Activated T-cell treated with anti-CD3 and anti-CD28 coated beads, Interleukin-2, amount 50 U/mL, for 4 hours (primary cell): ENCODE measurements at places on chromosomes 2 and 18. TPM values are rescaled to one million over a fixed set of nuclear protein-coding genes. Genes with fewer than 3 reads are reported as not detected.
A peak's percentile ranks its signal among the peaks of the same experiment; 100 is the strongest.

DNA sequence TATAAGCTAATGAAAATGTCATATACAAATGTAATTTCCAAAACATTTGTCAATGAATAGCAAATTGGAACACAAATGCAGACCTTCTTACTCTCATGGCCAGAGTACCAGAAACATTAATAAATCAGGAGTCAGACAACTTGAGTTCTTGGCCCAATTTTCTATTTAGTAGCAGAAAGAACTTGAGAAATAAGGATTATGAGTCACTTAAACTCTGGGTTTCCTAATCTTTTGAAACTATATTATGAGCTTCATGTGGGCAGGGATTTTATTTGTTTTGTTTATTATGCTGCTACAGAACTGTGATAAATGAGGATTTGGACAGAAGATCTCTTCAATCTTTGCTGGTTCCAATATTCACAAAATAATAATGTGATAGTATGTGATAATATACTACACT is 686.7 kb downstream of the NR4A2 start:
- DNase-seq = no peak

DNA sequence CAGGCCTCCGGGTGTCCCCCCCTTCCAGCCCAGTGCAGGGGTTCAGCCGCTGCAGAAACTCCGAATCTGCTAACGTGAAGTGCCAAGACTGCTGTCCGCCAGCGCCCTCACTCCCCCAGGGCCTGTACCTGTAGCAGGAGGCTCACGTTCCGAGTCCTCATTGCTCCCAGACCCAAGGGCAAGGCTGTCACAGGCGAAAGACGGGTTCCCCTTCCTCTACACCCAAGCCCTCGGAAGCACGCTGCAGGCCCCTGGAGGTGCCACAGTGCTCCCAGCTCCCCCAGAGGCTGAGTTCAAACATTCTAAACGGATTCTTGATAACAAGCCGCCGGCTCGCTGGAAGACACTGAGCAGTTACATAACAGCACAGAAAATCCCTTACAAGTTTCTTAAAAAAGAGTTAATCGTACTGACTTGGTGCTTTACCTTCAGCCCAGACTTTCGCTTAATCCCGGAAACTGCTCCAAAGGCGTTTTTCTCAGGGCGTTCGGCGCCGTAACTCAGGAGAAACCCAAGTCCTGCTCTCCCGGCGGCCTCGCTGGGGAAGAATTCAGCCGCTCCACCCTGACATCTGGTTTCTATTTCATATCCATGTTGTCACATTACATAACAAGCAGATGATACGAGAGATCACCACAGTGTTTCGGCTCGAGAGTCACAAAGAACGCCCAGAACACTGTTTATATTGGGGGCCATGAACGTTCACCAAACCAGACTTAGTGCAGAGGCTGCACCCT is 92.0 kb downstream of the HDAC4 start:
- DNase-seq = no peak

- no peak for DNase-seq
Observed at GRCh38 chr2:170073288-170073687, 104.7 kb upstream of the MYO3B start.

- DNase-seq = no peak
Observed at GRCh38 chr2:118492335-118492734, 355.1 kb downstream of the EN1 start.

GRCh38 chr2:163751696-163752095 is 15.9 kb upstream of the FIGN start:
- DNase-seq = no peak

GRCh38 chr2:228247335-228247734 is 65.8 kb upstream of the SPHKAP start:
- no peak for DNase-seq

DNA sequence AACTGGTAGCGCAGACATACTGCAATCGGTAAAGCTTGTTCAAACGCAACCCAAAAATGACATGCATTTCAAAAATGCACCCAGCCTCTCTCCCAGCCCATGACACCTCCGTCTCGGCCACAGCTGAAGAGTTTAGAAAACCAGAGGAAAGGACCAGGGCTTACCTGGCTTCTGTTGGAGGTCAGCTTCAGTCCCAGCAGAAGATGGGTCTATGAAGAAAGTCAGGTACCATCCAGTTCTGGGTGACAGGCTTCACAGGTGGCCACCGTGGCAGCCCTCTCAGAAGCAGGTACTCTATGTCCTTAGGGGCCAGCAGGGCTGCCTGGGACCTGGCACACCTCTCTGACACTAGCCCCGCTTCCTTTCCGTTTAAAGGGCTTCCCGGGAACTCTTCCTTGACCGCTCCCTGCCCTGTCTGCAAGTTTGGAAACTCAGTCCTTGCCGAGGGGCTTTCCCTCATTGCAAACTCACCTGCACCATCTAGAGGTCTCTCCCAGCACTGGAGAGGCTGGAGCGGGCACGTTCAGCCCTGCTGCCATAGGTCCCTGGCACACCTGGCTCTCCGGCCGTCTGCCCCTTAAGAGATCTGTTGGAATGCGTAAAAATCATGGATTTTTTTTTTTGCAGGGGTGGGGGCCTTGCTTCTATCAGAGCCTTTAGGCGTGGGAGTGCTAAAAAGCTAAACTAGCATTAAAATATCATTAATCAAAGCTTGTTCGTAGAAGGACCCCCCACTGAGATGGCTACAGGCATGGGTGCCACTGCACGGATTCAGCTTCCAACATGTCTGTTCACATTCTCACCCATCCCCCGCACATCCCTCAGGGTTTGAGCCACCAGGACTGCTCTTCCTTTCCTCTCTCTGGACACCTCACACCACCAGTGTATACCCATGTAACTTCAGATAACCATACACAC is at the start of gene EDAR:
EDAR (minus strand) TSS at position 425 of the 918 bp plus-strand sequence. CDS start 58,206 bp downstream, outside the sequence.
- DNase-seq = peak; percentile 43

DNA sequence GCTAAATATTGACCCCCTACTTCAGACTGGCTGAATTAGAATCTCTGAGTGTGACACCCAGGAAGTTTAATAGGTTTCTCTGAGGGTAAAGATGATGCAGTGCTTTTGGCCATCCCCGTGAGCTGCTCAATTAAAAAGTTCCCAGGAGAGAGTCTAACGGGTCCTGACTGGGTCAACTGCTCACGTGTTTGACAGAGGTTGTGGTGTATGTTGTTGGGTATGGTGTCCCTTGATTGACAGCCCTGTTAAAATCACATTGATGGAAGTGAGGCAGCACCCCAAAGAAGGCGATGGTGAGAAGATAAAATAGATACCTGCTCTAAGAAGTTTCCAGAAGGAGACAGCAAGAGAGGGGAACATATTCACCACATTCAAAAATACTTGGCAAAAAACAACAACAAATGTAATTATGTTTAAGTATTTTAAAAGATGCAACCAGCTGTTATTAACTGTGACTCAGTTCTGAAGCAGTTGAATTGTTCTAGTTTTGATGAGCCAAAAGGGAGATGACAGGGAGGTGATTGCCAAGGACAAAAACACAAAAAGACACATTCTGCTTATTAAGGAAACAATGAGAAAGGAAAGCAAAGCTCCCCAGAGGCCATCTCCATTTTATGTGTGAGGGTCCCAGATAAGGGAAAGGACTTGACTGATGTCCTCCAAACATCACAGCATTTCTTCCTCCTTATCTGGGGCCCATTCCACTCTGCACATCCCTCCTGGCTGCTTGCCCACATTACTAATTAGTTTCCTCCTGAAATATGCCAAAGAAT is 11.5 kb upstream of the GMCL1 start:
- no peak for DNase-seq

GRCh38 chr2:154855138-154855537 is 156.6 kb downstream of the KCNJ3 start:
- no peak for DNase-seq

GRCh38 chr2:1499033-1499795 is 86.0 kb downstream of the TPO start:
- no peak for DNase-seq

GRCh38 chr2:205435970-205436369 is 246.3 kb upstream of the NRP2 start:
- DNase-seq = no peak

DNA sequence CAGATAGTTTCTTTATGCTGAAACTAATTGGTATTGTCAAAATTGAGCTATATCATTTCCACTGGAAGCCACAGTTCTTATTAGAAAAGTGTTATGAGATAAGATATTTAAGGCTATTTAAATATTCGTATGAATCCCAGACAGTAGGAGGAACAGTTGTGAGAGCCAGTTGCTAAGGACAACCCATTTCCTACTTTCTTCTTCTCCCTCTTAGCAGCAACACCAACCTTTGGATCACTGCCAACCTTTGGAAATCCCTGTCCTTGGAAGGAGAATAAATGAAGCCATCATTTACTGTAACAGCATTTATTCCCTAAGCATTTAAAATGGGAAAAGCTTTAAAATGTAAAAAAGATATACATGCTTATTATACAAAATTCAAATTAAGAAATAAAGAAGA is 85.8 kb downstream of the PLCL1 start:
- no peak for DNase-seq

GRCh38 chr2:213175673-213176247 is 24.3 kb upstream of the IKZF2 start:
- no peak for DNase-seq

DNA sequence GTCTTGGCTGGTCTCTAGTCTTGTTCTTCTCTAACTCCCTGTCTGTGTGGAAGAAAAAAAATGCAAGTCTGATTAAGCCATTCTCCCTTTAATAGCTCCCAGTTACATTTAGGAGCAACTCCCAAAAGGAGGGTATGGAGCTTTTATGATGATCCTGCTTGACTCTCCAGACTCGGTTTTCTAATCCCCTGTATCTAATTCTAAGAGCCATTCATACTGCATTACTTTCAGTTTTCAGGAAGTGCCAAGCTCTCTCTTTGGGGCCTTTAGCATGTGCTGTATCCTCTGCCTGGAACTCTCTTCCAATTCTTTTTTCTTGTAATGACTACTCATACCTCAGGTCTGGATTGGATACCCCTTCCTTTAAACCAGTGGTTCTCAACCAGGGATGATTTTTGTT is 219.7 kb upstream of the SPRED2 start:
- DNase-seq = no peak

DNA sequence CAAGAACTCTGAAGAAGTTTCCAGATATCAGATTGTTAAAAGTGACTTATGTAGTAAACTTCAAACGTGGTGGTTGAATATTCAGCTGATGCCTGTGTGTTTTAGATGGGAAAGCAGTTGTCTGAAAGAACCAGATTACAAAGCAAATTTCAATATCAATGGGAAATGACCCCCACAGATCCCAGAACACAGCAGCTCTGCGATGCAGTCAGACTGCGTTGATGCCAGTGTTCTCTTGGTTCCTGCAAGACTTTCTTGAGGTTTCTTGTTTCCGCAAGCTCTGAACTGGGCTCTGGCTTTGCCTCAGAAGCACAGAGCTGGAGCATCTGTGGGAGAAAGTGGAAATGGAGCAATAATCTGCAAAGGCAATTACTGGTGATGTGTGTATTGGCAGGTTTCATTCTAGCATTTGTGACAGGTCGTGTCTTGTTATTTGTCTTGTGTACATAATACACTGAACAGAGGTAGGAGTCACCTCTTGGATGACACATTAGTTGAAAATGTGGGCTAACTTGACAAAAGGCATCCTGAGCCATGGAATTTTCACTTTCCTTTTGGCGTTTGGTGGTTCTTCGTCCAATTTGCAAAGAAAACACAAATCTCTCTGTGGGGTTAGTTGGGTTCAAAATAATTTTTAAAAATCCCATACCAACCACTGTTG is 10.8 kb upstream of the LYPD6B start:
- DNase-seq = no peak

RIT2 gene
- total RNA-seq = not detected

IL37 gene
- total RNA-seq = not detected

GPR75 gene
- total RNA-seq = 2.4 TPM

IL1RL1 gene
- 0.26 TPM for total RNA-seq

PMAIP1 gene
- total RNA-seq = 68.7 TPM

SP140 gene
- total RNA-seq = 43.9 TPM

SCG2 gene
- total RNA-seq = not detected

ABHD1 gene
- total RNA-seq = not detected

SLC5A6 gene
- total RNA-seq = 128 TPM
